ENCODE measurements at places on chromosomes 1 and 21. TPM values are rescaled to one million over a fixed set of nuclear protein-coding genes. Genes with fewer than 3 reads are reported as not detected.

HSPA6 gene
- 1.3 TPM for total RNA-seq

ZNF683 gene
- 2.4 TPM for total RNA-seq

ALG14 gene
- total RNA-seq, result 4.4 TPM

OR2M2 gene
- not detected for total RNA-seq

KCNJ9 gene
- 0.04 TPM for total RNA-seq

- DNase-seq, result no peak
These were observed 122.0 kb downstream of the PEX14 start for GRCh38 chr1:10596780-10597179.

- peak; percentile 42 for DNase-seq
These were observed 37.0 kb upstream of the PARP1 start for GRCh38 chr1:226444901-226445300.

GRCh38 chr1:204171751-204172178 is 5.6 kb upstream of the REN start:
- no peak for DNase-seq

DNA sequence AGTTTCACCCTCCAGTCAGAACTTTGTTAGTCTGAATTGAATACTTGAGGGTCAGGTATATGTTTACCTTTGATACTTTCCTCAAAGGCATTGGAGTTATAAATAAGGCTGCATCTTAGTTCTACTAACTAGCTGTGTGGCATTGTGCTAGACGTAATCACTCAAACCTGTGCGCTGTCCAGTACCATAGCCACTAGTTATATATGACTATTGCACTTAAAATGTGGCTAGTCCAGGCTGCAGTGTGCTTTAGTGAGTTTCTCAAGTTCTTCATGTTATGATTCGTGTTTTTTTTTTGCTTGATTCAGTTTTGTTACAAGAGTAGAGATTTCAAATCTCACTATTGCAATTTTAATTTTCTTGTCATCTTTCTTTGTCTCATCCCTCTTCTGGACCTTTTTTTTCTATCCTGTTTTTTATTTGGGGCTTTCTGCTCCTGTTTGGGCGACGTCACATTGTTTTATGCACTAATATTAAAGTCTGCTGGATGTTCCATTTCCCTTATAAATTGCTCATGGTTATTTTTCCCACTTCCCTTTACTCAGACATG is 5.7 kb downstream of the MAN1A2 start:
- no peak for DNase-seq

Measured in CD8-positive, alpha-beta memory T cell (primary cell).